ENCODE measurements at places on chromosomes 2 and 18.

DNA sequence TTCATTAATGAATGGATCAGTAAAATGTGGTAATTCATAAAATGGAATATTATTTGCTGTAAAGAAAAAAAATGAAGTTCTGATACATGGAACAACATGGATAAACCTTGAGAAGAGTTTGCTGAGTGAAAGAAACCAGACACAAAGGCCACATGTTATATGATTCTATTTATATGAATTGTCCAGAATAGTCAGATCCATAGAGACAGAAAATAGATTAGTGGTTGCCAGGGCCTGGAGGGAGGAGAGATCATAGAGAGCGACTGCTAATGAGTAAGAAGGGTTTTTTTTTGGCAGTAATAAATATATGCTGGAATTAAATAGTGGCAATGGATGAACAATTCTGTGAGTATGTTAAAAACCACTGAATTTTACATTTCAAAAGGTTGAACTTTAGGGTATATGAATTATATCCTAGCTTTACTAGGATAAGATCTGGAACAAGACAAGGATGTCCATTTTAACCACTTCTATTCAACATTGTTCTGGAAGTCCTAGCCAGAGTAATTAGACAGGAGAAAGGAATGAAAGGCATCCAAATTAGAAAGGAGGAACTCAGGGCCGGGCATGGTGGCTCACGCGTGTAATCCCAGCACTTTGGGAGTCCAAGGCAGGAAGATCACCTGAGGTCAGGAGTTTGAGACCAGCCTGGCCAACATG, 48.8 kb downstream of the MAPRE2 start:
- DNase-seq = no peak

DNA sequence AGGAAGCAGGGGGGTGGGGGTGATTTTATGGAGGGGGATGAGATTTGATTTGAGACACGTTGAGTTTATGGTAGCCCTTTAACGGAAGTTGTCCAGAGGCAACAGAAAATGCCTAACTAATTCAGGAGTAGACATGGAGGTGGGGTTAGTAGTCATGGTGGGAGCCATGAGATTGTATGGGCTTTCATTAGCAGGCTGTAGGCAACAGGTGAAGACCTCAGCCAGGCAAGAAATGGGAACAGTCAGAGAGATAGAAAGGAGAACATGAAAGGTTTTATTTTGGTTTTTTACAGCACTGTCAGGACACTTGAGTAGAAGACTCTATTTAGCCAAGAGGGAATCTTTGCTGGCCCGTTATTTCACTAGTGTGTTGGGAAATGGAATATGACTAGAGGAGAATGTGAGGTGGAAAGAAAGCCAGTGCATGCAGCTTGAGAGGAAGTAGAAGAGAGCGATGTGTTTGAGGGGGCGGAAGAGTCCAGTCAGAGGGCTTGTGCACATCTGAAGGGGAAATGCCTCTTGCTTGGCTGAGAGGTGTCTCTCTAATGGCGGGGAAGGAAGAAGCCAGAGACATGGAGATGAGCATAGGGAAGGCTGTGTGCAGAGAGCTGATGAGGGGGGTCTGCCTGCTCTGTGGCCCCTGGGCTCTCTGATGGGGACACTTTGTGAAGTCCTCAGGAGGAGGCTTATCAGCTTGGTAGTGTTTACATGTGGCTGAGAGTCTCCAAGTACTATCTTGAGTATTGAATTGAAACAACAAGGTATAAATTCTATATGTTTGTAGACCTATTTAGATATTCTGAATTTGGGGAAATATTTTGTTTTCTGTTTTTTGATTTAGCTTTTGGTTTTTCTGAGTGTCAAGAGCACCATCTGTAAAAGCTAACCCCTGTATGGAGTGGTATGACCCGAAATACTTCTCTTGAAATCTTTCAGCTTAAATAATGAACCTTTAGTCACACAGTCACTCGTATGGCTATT, 66.9 kb upstream of the ITM2C start:
- no peak for DNase-seq

DNA sequence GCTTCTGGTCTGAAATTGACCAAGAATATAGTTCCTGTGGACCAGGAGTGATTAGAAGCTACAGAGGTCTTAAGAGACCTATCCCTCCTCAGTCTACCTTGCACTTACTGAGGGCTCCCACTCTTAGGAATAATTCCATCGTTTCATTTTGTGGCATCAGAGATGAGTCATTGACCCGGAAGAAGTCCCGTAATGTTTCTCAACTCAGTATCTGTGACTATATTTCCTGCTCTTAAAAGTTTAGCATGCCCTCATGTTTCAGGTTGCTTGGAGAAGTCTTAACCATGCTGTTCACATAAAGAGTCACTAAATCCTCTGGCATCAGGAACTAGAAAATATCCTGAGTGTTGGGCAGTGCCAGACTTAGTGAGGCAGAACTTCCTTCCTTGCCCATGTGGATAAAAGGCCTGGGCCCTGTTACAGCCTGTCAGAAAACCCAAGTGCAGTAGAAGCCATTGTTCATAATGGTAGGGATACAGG, at the start of gene IL36A:
Gene IL36A (plus strand): TSS at position 430 of the 480 bp plus-strand sequence. CDS start 413 bp downstream, outside the sequence.
- DNase-seq = no peak

GRCh38 chr2:88880441-88880953, 189.0 kb downstream of the RPIA start:
- DNase-seq = peak; percentile 45

DNA sequence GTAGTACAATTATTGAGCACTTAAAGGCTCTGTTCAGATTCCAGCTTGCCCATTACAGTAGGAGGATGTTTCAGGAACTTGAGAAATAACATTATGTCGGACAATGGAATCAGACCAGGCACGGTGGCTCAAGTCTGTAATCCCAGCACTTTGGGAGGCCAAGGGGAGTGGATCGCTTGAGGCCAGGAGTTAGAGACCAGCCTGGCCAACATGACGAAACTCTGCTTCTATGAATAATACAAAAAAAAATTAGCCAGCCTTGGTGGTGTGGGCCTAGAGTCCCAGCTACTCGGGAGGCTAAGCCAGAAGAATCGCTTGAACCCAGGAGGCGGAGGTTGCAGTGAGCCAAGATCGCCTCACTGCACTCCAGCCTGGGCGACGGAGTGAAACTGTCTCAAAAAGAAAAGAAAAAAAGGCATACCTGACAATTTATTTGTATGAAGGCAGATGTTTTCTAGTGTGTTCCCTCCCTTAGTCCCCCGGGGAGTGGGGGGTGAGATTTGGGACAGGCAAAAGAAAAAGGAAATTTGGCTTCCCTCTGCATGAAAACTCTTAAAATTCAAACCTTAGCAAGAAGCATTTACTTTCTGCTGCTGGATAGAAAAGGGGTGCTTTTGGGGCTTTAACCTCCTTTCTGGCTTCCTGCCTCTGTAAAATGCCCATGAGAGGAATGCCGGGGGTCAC, 13.7 kb upstream of the ZNF532 start:
- no peak for DNase-seq

- DNase-seq = no peak
Measured at GRCh38 chr18:52343731-52344340, 3.8 kb downstream of the DCC start.

DNA sequence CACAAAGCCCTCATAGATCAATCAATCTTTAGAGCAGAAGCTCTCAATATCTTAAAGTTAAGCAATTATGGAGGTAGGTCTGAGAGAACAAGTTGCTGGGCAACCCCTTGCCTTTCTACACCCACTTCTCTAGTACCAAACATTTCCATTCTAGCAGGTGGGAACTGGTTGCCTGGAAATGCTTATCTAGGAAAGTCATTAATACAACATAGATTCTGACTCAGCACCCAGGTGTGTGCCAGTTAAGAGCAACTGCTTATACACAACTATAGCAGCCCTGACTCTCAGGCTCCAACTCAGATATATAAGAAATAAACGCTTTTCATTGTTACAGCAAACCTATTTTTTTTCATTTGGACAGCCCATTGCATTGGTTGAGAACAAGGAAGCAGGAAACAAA, 237.7 kb downstream of the IRS1 start:
- DNase-seq = no peak

- DNase-seq = no peak
Measured at GRCh38 chr2:127463155-127463991, 45.1 kb downstream of the PROC start.

GRCh38 chr2:195117011-195117410, 540.0 kb upstream of the SLC39A10 start:
- no peak for DNase-seq

DNA sequence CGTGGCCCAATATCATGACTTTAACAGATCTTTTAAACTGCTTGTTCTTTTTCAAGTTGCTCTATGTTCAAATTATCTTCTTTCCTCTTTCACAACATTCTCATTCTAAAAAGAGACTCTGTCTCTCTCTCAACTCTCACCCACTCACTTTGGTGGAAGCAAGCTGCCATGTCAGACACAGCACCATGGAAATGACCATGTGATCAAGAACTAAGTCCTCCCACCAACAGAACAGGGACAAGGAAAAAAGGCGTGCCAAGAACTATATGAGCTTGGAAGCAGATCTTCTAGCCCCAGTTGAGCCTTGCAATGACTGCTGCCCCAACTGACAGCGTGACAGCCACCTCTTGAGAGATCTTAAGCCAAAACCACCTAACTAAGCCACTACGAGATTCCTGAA, 23.9 kb downstream of the BAZ2B start:
- DNase-seq = no peak

DNA sequence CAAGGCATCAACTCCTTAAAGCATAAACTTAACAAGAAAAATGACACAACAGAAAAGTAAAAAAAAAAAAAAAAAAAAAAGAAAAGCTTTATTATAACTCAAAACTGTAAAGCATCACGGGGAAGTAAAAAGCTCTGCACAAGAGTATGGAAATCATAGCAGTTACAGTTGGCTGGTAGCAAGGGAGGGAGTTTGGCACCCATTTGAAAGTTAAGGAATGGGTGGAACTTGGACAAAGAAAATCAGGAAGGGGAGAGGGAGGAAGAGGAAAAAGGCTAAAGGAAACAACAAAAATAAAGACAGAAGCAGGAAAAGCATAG, 8.6 kb downstream of the KLF7 start:
- DNase-seq = no peak

DNA sequence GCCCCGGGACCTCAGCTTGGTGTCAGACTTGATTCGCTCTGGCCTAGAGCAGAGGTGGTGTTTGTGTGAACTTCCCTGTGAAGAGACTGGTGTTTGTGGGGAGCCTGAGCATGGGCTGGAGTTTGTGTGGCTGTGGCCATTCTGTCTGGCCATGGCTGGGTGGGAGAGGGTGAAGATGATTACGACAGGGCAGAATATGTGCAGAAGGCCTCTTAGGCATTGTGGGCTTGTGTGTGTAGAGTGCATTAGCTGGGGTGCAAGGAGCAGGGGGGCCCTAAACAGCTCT, 10.5 kb downstream of the OBSL1 start:
- no peak for DNase-seq

GRCh38 chr18:13222856-13223281, 4.3 kb downstream of the LDLRAD4 start:
- DNase-seq = no peak

DNA sequence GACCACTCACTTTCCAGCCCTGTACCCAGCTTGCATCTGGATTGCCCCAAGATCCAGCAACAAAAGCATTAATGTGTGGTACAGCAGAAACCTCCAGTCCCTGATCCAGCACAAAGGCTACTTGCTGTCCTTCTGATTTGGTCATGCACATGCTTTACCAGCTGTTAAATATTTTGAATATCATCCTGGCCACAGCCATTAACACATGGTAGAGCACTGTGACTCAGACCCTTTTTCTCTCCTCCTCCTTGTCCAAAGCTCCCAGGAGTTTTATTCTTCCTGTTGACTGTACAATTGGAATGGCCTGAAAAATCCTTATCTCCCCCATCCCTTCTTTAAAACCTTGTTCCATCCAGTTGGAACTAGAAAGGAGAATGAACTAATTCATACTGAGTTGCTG, 419.7 kb upstream of the TNP1 start:
- DNase-seq = no peak

DNA sequence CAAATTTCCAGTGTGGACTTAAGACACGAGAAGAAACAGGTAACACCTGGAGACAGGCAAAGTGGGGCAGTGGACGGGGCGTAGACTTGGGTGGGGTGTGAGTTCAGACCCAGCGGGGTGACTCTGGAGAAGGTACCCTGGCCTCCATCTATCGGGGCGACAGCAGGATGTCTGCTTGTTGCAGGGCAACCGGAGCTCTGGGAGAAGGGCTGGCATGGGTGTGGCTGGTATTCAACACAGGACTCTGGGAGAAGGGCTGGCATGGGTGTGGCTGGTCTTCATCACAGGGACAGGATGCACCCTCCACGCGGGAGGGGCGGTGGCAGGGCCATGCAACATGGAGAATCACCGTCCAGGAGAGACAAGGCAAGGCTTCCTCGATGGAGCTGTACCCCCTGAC, 198.5 kb downstream of the HDAC4 start:
- DNase-seq = no peak

DNA sequence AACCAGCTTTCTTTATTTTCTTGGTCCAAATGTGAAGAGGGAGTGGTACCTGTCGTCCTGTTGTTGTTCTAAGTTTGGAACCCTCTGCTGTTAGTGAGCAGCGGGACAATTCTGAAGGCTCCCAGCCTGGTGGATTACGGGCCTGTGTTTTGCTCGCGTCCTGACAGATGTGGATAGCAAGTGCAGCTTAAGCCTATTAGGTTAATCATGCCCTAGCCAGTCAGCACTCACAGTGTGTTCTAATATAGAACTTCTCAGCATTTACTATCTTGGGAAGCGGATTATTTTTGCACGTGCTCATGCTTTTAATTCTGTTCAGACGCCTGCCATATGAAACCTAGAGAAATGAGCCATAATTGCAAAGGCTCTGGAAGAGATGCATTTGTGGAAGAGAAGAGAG, at the start of gene PCARE:
Gene PCARE (minus strand): TSS at position 113 of the 400 bp plus-strand sequence. CDS start 262 bp downstream, outside the sequence.
- DNase-seq = no peak

DNA sequence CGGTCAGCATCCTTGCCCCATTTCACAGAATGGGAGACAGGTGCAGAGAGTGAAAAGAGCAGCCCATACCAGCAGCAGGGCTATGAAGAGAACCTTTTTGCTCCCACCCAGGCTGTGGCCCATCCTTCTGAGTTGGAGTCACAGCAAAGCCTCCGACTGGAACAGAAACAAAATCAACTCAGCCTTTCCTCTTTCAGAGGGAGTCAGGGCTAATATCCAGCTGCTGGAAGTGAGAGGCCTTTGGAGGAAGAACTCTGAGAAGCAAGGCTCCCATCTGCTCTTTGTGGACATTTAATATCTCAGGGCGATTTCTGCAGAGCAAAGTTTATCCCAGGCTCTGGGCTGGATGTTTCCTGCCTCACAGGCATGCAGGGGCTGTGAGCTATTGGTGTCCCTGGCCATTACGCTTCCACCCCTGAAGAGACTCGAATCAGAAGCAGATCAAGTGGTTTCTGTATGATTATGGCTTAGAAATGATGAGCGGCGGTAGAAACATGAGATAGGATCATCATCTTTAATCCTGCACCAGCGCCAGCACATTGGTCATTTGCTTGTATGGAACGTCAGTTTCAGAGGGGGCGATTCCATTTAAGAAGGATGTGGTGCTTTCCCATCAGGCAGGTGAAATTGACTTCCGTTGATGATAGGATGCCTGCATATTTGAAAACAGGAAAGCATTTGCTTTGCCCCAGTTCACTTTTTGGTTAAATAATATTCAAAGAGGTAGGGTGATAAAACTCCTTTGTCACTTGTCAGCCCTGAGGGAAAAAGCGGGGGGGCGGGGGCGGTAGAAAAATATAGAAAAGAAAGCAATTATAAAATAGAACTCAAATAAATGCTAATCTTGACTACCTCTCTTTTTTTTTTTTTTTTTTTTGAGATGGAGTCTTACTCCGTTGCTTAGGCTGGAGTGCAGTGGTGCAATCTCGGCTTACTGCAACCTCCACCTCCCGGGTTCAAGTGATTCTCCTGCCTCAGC, 152.4 kb downstream of the LRRC30 start:
- DNase-seq = no peak

- no peak for DNase-seq
Measured at GRCh38 chr2:86747711-86748639, 27.9 kb downstream of the RMND5A start.
